Muscle of leg (tissue), 16 donors: ENCODE measurements at places on chromosomes 2 and 18.
A peak's percentile ranks its signal among the peaks of the same experiment; 100 is the strongest.

GRCh38 chr2:36569267-36569856, 28.6 kb downstream of the FEZ2 start:
- no peaks in the 10 kb centered on the region for H3K4me1 ChIP-seq
- H3K36me3 ChIP-seq: peaks cover 13% of the 10 kb centered on the region
- no peak for DNase-seq
- no peak overlapping the region for H3K4me3 ChIP-seq
- H3K27me3 ChIP-seq: no peaks in the 10 kb centered on the region

DNA sequence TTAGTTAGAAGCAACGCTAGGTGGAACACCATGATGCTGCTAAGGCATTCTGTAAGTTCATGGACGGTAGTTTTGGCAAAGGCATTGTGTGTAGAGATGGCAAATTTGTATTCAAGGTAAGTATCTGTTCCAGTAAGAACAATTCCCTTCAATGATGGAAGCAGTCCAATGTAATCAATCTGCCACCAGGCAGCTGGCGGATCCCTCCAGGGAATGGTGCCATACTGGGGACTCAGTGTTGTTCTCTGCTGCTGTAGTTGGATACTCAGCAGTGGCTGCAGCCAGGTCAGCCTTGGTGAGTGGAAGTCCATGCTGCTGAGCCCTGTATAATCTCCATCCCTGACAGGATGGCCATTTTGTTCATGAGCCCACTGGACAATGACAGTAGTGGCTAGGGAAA, 62.8 kb downstream of the ARL6IP6 start:
- H3K4me1 ChIP-seq: no peaks in the 10 kb centered on the region
- no peaks in the 10 kb centered on the region for H3K27me3 ChIP-seq
- H3K4me3 ChIP-seq: no peak overlapping the region
- H3K36me3 ChIP-seq: no peaks in the 10 kb centered on the region
- DNase-seq: no peak

- no peaks in the 10 kb centered on the region for H3K36me3 ChIP-seq
- no peaks in the 10 kb centered on the region for H3K27me3 ChIP-seq
- DNase-seq: no peak
- H3K4me1 ChIP-seq: no peaks in the 10 kb centered on the region
- no peak overlapping the region for H3K4me3 ChIP-seq
Measured at GRCh38 chr2:235271936-235272335, 221.9 kb upstream of the AGAP1 start.

- H3K4me1 ChIP-seq: peaks cover 22% of the 10 kb centered on the region
- no peak overlapping the region for H3K27ac ChIP-seq
- DNase-seq: no peak
- peaks cover 7% of the 10 kb centered on the region for H3K36me3 ChIP-seq
Measured at GRCh38 chr2:11466307-11467128, 557 bp upstream of the E2F6 start.

GRCh38 chr2:63051042-63051794, 588 bp downstream of the OTX1 start:
- H3K4me3 ChIP-seq: peak overlapping the region; percentile 39
- H3K27ac ChIP-seq: no peak overlapping the region
- peaks cover 61% of the 10 kb centered on the region for H3K4me1 ChIP-seq

GRCh38 chr2:206001912-206002311, 84.1 kb downstream of the INO80D start:
- H3K4me1 ChIP-seq: no peaks in the 10 kb centered on the region
- H3K27ac ChIP-seq: no peak overlapping the region
- DNase-seq: no peak
- H3K27me3 ChIP-seq: no peaks in the 10 kb centered on the region

- no peaks in the 10 kb centered on the region for H3K4me1 ChIP-seq
- no peaks in the 10 kb centered on the region for H3K27me3 ChIP-seq
- H3K27ac ChIP-seq: no peak overlapping the region
- H3K36me3 ChIP-seq: no peaks in the 10 kb centered on the region
Measured at GRCh38 chr2:180759631-180760030, 220.8 kb upstream of the UBE2E3 start.

- no peaks in the 10 kb centered on the region for H3K27me3 ChIP-seq
- H3K27ac ChIP-seq: peak overlapping the region; percentile 38
- H3K4me3 ChIP-seq: no peak overlapping the region
- DNase-seq: no peak
- peaks cover 20% of the 10 kb centered on the region for H3K4me1 ChIP-seq
Measured at GRCh38 chr18:7237673-7238272, 6.9 kb downstream of the LRRC30 start.

GRCh38 chr2:43142921-43143438, 83.4 kb downstream of the ZFP36L2 start:
- DNase-seq: no peak
- H3K4me3 ChIP-seq: no peak overlapping the region
- H3K27ac ChIP-seq: no peak overlapping the region
- H3K27me3 ChIP-seq: no peaks in the 10 kb centered on the region
- peaks cover 13% of the 10 kb centered on the region for H3K4me1 ChIP-seq

- no peaks in the 10 kb centered on the region for H3K27me3 ChIP-seq
- no peaks in the 10 kb centered on the region for H3K36me3 ChIP-seq
- no peak overlapping the region for H3K4me3 ChIP-seq
- H3K4me1 ChIP-seq: no peaks in the 10 kb centered on the region
Measured at GRCh38 chr2:141199711-141200110, 931.1 kb downstream of the LRP1B start.

GRCh38 chr2:69514406-69514805, 77.2 kb upstream of the NFU1 start:
- peaks cover 2% of the 10 kb centered on the region for H3K4me1 ChIP-seq
- H3K36me3 ChIP-seq: peaks cover 52% of the 10 kb centered on the region
- DNase-seq: peak; percentile 61

- no peak overlapping the region for H3K27ac ChIP-seq
- no peak for DNase-seq
- H3K27me3 ChIP-seq: no peaks in the 10 kb centered on the region
- no peak overlapping the region for H3K4me3 ChIP-seq
Measured at GRCh38 chr18:6509417-6509816, 94.7 kb upstream of the L3MBTL4 start.

GRCh38 chr18:49352321-49352720, 108.1 kb downstream of the DYM start:
- H3K36me3 ChIP-seq: no peaks in the 10 kb centered on the region
- H3K4me3 ChIP-seq: no peak overlapping the region
- no peaks in the 10 kb centered on the region for H3K27me3 ChIP-seq
- DNase-seq: peak; percentile 51

DNA sequence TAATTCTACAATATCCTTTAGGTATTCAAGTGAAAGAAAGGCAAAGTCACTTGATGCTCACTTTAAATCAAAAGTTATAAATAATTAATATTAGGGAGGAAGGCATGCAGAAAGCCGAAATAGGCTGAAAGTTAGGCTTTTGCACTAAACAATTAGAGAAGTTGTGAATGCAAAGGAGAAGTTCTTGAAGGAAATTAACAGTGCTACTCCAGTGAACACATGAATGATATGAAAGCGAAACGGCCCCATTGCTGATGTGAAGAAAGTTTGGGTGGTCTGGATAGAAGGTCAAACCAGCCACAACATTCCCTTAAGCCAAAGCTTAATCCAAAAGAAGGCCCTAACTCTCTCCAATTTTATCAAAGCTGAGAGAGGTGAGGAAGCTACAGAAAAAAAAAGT, 103.1 kb upstream of the CXCR4 start:
- H3K4me1 ChIP-seq: peaks cover 4% of the 10 kb centered on the region
- H3K27ac ChIP-seq: no peak overlapping the region
- H3K4me3 ChIP-seq: no peak overlapping the region
- H3K27me3 ChIP-seq: no peaks in the 10 kb centered on the region
- H3K36me3 ChIP-seq: no peaks in the 10 kb centered on the region

GRCh38 chr18:8177330-8178016, 431.8 kb upstream of the RAB12 start:
- no peaks in the 10 kb centered on the region for H3K27me3 ChIP-seq
- peaks cover 7% of the 10 kb centered on the region for H3K4me1 ChIP-seq
- H3K27ac ChIP-seq: no peak overlapping the region
- H3K4me3 ChIP-seq: no peak overlapping the region
- peak; percentile 20 for DNase-seq

GRCh38 chr2:60297296-60298005, 256.0 kb downstream of the BCL11A start:
- no peak overlapping the region for H3K27ac ChIP-seq
- no peaks in the 10 kb centered on the region for H3K36me3 ChIP-seq
- no peak overlapping the region for H3K4me3 ChIP-seq
- H3K27me3 ChIP-seq: no peaks in the 10 kb centered on the region
- peaks cover 4% of the 10 kb centered on the region for H3K4me1 ChIP-seq

- no peak overlapping the region for H3K27ac ChIP-seq
- no peak for DNase-seq
- no peaks in the 10 kb centered on the region for H3K36me3 ChIP-seq
- H3K4me1 ChIP-seq: peaks cover 2% of the 10 kb centered on the region
Measured at GRCh38 chr2:152505495-152505906, 170.5 kb downstream of the FMNL2 start.

- H3K27me3 ChIP-seq: no peaks in the 10 kb centered on the region
- H3K27ac ChIP-seq: no peak overlapping the region
- H3K36me3 ChIP-seq: no peaks in the 10 kb centered on the region
- H3K4me3 ChIP-seq: no peak overlapping the region
- H3K4me1 ChIP-seq: no peaks in the 10 kb centered on the region
- no peak for DNase-seq
Measured at GRCh38 chr2:207276858-207277257, 111.1 kb upstream of the KLF7 start.

DNA sequence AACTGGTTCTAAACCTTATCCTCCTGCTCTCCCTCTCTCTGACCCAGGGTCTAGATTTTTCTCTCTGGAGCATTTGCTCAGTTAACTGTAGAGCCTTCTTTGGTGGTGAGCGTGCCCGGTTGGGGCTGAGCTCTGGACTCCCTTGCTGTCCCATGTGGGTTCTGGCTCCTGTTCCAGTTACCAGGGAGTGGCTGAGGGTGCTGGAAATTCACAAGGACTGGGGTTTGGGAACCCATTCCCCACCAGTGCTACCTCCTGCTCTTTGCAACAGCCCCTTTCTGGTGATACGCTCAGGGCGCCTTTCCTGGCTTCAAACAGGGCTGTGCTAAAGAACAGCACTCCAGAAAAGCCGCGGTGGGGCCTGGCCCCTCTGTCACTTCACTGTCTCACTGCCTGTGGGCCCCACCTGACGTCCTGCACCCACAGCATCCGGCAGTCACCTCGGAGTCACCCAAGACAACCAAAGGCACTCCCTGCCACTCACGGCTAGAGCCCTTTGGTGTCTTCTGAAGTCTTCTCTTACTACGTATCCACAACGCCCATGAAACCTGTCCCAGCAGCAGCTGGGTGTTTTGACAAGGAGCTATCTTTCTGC, 41.3 kb downstream of the CAPN13 start:
- H3K4me1 ChIP-seq: peaks cover 7% of the 10 kb centered on the region
- H3K36me3 ChIP-seq: no peaks in the 10 kb centered on the region
- no peak overlapping the region for H3K27ac ChIP-seq
- peaks cover 11% of the 10 kb centered on the region for H3K27me3 ChIP-seq
- no peak for DNase-seq
- H3K4me3 ChIP-seq: no peak overlapping the region

DNA sequence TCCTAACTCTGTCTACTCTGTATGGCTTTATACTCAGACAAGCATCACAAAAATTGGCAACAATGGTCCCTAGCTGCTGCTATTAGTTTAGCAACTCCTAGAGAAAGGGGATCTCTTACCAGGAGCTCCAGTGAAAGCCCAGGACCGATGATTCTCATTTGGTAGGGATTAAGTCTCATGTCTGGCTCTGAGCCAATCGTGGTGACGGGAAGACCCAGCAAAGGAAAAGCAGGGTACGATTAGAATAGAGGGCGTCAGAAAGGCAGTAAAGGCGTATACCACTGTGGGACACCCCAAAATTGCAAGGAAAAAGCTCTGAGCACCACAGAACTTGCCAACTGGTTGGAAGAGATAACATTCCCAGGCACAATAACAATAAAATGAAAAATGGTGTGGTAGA, 129.5 kb downstream of the MTCL1 start:
- H3K4me1 ChIP-seq: peaks cover 40% of the 10 kb centered on the region
- peaks cover 2% of the 10 kb centered on the region for H3K27me3 ChIP-seq
- no peaks in the 10 kb centered on the region for H3K36me3 ChIP-seq
- H3K4me3 ChIP-seq: no peak overlapping the region

DNA sequence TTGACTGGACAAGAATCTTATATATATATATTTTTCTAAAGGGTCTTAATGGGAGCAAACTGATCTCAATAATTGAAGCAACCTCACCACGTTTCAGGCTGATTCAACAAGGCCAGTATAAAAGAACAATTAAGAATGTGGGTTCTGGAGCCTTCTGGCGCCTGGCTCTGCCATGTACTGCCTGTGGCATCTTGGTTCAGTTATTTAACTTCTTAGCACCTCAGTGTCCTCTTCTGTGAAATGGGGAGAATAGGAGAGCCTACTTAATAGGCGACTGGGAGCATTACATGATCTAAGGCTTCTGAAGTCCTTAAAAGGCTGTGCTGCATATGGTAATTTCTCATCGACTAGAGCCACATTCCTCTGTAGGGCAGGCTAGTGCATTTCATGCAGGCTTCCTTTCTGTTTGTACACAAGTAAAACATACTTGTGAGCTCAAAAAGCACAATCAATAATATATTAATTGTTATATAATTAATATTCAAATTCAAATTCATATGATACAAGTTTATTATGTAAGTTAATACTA, 118.4 kb upstream of the LYPD1 start:
- peaks cover 3% of the 10 kb centered on the region for H3K4me1 ChIP-seq
- no peak overlapping the region for H3K27ac ChIP-seq
- no peaks in the 10 kb centered on the region for H3K27me3 ChIP-seq
- no peak overlapping the region for H3K4me3 ChIP-seq
